ENCODE measurements at places on chromosomes 4 and X.

DNA sequence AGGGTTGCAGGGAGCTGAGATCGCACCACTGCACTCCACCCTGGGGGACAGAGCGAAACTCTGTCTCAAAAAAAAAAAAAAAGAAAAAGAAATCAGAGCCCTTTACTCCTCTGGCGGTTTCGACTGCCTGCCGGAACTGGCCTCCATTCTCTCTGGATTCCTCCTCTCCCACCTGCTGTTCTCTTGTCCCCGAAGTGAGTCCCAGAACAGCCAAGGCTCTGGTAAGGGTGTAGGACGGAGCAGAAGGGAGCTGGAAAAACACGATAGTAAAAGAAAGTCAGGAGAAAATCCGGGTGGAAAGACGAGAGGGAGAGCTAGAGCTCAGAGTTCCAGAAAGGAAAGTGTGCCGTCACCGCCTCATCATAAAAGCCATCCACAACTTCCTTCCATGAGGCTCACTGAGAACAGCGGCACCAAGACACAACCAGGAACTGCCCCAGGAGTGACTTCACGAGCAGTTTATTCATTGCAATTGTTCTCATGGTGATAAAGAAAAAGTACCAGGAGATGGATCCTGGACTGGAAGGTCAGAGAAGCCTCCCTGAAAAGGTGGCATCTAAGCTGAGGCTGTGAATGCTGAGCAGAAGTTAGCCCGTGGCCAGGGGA is 12.3 kb downstream of the TLR3 start:
- DNase-seq: no peak

DNA sequence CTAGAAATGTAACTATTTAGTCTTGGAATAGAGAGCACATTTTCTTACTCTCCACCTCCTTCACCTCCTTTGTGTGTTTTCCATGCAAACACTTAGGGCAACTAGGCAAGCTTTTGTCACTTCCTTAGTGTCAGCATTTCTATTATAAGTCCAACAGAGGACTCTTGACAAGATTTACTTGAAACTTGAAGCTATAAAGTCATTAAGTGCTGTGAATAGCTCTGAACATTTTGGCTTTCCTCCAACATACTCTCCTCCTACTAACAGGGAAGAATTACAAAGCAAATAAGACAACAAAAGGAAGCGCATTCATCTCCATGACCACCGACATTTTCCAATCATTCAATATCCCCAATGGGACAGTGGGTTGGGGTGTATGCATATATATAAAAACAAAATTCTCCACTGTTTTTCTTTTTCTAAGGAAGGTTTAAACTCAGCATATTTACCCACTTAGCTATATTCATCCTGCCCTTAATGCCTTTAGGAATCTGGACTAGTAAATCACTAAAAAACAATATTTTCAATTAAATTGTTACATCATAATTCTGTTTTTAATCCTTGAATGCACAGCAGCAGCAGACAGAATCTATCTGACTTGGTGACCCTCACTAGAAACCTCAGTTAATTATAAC is 264.6 kb downstream of the SNCA start:
- peak; percentile 72 for DNase-seq

GRCh38 chrX:29627833-29628232 is 587.5 kb upstream of the MAGEB2 start:
- DNase-seq: no peak

- no peak for DNase-seq
These were observed 95.8 kb downstream of the MGST2 start for GRCh38 chr4:139761461-139761860.

DNA sequence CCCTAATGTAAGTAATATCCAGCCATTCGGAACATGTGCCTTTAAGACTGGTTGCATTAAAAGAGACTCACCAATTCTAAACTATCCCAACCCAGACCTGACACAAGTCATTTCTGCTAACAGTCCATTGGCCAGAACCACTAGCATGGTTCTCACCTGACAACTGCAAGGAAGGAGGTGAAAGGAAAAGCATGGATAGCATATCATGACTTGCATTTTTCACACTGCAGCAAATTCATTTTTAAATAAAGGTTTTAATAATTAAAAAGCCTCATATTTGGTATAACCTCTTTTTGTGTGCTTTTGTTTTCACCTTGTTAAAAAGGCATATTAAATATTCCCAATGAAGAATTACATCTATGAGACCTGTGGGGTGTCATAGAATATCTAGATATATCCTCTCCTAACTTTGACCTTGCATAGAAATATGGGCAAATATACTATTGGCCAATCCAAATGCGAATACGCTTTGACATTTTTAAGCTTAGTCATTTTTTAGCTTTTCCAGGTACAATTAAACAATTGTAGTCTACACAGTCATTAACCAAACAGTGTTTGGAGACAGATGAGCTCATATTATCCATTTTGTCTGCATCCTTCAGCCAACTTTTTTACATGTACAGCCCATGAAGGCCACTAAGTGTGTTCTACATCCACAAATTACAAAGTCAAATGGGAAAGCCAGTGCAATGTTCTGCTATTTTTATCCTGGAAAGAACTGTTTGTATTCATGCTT is 295.3 kb downstream of the PDGFC start:
- DNase-seq: no peak

- no peak for DNase-seq
These were observed 26.3 kb upstream of the UBA6 start for GRCh38 chr4:67727124-67727850.

GRCh38 chrX:101918751-101919150 is 13.1 kb downstream of the ZMAT1 start:
- DNase-seq: no peak

DNA sequence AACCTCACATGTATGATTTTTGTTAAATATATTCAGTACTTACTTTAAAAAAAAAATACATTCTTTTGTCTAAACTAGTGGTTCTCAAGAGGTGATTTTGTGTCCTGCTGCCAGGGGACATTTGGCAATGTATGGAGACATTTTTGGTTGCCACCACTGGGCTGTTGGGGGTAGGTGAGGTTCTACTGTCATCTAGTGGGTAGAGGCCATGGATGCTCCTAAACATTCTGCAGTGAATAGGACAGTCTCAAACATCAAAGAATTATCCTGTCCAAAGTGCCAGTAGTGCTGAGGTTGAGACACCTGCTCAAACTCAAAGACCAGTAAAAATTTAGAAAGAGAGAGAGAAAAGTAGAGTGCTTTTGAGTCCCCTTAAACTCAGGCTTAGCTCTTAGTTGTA is 32.9 kb upstream of the PGM2 start:
- no peak for DNase-seq

DNA sequence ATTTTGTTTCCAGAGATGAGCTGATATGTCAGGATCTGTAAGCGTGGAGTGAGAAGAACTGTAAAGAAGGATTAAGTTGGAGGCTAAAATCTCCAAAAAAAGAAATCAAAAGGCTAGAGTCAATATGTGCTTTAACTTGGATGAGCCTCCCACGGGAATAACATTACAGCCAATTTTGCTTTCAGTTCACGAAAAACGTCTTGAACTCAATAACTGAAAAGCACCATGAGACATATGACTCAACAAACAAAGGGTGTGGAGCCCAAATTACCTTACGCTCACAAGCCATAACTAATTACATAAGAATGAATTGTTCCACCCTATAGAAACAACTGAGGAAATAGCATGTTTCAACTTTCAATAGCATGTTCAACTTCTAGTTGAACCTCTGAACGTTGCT is 22.3 kb downstream of the TMPRSS11D start:
- DNase-seq: no peak

GRCh38 chr4:54712206-54712605 is 54.4 kb downstream of the KIT start:
- DNase-seq: no peak

GRCh38 chr4:162685410-162685809 is 481.3 kb downstream of the NAF1 start:
- DNase-seq: no peak

- no peak for DNase-seq
These were observed 151.0 kb downstream of the C4orf33 start for GRCh38 chr4:129246910-129247461.

DNA sequence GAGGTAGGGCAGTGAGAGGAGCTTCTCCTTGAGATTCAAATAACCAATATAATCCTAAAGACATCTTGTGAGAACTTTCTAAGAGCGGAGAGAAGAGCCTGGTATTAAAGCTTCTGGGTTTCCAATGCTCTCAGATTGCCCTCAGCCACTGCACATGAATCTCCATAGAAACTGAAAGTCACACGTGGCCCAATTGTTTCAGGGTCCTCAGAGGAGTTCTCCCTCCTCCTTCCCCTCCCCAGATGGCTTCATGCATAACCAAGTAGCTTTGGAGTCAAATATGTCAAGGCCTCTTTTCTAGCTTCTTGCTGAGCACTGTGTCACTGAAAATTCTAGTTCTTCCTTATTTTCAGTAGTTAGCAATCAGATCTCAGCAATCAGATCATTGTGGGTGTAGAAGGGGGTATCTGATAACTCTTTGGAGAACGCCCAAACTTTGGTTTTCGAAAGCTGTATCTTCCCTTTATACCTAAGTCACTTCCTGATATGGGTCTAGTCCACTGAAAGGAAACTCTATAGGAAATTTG is 2.2 kb downstream of the BTK start:
- DNase-seq: no peak

DNA sequence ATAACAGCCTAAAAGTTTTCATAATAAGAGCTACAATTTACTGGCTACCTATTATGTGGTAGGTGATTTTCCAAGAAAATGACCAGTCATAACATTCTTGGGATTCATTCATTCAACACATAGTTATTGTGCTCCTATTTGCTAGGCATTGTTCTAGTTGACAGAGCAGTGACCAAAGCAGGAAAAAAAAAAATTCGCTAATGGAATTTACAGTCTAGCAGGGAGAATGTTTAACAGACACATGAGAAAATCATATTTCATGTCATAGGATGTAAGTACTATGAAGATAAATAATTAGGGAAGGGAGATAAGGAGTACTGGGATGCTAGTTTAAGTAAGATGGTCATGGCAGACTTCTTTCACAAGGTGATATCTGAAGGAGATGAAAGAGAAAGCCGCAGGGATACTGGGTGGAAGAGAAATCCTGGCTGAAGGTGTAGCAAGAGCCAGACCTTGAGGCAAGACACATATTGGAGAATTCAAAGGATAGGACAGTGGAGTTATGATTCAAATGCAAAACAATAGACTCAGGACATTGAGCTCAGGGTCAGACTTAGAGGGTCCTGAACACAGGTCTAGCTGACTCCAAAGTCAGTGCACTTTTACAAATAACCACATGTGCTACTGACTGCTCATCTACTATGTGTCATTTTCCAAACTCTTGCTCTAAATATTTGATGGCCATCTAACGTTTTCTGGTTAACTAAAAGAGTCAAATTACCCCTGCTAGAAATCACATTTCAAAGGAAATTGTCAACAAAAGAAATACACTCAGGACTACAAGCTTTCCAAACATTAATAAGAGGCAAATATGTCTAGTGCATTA is 20.4 kb downstream of the SPCS3 start:
- DNase-seq: no peak

DNA sequence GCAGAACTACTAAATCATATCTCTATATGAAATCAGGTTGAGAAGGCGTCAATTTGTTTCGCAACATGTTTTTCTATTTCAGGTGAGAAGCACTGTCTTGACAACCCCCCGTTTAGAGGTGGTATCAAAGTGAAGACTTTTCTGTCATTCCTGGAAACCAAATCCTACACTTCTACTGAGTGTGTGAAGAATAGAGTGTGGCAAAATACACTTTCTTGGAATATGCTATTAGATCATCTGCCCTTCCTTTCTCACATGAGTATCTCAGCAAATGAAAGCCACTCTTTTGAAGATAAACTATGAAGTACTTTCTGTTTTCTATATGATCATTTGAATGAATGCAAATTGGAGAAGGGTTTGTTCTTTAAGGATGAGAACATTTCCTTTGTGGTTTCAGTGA is 174.0 kb upstream of the FMR1 start:
- no peak for DNase-seq

DNA sequence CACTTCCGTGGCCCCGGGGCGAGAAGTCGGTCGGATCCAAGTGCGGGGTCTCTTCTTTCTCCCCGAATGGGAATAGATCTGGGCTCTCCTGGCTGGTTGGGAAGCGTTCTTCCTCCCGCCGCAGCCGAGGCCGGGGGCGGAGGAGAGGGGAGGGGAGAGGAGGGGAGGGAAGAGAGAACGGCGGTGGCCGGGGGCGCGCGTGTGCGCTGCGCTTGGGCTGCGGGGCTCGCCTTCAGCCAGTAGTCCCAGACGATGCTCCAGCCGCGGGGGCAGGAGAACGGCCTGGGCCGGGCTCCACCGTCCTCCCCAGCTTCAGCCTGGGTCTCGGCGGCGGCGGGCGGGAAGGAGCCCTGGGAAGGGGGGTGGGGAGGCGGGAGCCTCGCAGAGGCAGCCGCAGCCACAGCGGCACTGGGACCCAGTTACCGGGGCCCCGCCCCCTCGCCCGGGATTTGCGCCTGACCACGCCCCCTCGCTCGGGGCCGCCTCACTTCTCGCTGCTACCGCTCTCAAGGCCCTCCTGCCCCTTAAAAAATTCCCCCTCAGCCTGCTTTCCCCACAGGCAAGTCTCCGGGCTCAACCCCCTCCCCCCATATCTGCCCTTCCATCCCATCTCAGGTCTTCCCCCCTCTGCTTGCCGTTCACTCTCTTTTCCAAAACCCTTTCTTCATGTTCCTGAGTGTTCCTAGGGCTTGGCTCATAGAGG is at the start of gene FGD1:
TSS of gene FGD1 (minus strand) at position 421 of the 703 bp plus-strand sequence. CDS start 802 bp downstream, outside the sequence.
- DNase-seq: no peak

DNA sequence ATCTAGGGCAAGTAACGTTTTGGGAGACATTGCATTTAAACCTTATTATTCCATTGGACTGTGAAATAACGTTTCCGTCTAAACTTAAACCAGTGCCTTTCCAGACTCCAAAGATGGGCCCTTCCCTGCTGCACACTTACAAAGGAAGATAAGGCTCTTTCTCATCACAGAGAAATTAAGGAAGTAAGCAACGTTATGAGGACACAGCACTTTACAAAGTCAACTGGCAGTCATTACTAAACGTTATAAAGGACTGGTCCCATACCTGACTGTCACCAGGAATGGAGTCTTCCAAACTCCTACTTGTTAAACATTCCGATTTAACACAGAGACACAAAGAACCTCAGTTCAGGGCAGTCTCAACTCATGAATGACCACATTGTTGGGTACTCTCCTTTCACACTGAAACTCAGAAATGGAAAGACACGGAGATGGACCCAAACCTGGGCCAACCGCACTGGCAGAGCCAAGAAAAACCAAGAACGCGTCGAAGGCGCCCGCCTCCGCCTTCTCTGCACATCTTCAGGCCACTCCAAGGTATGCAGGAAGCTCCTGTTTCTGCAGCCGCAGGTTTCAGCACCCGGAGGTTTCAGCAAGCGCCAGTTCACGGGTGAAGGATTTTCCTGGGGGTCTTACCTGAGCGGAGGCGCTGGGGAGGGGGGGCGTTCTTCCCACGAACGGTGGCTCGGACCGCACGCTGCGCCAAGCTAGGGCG is 670 bp downstream of the PAPSS1 start:
- no peak for DNase-seq

DNA sequence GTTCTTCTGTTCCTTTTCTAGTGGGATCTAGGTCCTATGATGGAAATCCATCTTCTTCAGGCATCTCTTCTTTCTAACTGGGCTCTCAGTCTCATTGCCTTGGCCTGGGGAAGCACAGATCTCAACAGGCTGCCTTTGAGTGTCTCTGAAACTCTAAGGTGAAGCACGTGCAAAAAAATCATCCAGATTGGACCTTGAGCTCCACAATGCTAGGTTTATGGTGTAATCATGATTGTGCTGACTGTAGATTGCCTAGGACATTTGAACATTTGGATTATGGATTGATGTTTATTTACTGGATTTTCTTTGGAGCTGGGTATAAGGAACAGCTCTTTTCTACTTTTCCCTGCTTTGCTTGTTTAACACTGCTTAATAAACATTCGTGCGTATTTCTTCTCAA is 191.5 kb upstream of the NR3C2 start:
- DNase-seq: no peak

- peak; percentile 31 for DNase-seq
These were observed 126.6 kb downstream of the ASB9 start for GRCh38 chrX:15143050-15143824.
